Hematopoietic multipotent progenitor cell treated with erythropoietin and hydrocortisone succinate and interleukin-3 and kit ligand, for 17 days (in vitro differentiated cells): ENCODE measurements at places on chromosomes 11 and 22.

DNA sequence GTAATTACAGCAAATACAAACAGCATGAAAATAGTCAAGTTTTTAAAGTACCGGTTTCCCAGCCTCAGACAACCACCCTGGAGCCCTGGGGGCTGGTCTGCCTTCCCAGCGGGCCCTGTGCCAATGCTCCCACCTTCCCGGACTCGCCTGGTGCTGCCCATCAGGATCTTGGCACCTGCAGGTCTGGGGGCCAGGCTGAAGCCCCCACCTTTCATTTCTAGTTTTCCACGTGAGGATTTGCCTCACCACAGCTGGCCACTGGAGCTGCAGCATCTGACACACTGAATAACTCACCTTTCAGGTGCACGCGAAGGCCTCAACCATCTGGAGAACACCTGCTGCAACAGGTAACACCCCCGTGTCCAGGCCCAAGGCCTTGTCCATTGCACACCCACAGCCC lies 108.7 kb upstream of the THY1 start:
- DNase-seq: no peak

DNA sequence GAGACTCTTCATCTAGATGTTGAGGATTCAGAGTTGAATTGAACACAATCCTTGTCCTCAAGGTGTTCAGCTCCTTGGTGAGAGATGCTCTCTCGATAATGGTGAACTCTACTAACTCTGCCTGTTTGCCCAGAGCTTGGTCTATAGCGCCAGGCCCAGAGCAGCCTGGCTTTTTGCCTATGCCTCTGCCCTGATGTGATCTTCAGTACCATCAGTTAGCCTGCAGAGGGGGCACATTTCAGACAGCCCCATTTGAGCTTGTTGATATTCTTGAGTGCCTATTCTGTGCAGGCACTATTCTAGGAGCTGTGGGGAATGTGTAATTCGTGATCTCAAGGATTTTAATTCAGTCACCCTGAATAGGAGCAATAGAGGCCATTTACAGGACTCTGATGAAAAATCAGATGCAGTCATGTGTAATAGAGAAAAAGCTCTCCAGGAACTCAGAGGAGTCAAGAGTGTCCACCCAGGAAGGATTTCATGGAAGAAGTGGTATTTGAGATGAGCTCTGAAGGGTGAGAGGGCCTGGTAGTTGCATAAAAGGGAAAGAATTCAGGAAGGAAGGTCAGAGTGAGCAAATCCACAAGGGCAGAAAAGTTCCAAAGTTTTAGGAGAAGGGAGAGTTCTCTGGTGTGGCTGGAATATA lies 19.3 kb downstream of the GTPBP1 start:
- DNase-seq: peak; percentile 63

GRCh38 chr11:32829157-32829679 lies 509 bp upstream of the PRRG4 start:
- DNase-seq: no peak

- no peak for DNase-seq
Observed at GRCh38 chr11:1540074-1540473, 32.0 kb downstream of the DUSP8 start.

DNA sequence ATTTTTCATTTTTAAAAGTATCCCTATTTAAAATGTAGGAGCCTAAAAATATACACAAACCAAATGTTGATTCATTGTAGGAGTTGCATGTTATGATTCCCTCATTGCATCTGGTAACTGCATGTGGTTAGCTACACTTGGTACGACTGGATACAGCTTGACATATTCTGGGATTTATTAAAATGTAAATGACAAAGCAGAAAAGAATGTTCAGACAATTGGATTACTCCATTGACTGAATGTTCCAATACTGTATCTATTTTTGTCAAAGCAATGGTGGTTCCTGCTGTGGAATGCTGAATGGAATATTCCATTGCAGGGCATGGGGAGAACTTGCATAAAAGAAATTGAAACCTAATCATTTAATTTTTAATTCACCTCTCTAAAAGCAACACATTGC lies 30.8 kb downstream of the BLID start:
- no peak for DNase-seq

DNA sequence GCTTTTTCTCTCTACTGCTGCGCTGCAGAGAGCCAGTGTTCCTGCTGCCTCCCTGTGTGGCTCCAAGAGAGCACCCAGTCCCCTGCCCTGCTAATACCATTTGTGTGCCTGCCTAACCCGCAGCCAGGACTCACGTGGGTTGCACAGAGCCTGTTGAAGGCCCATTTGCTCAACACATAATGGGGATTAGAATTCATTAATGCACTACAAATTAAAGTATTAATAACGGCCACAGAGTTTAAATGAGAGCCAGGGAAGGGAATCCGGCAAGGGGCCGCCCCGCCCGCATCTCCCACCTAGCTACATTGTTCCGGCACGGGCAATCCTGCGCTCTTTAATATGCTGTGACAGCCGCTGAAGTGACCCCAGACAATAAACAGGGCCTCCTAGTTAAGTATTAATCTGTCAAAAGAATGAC lies 211.3 kb downstream of the NXPE2 start:
- no peak for DNase-seq

- DNase-seq: no peak
Observed at GRCh38 chr11:109120341-109120740, 301.6 kb upstream of the C11orf87 start.

- no peak for DNase-seq
Observed at GRCh38 chr11:72602250-72602904, 71.8 kb downstream of the PDE2A start.

GRCh38 chr22:50445071-50445879 lies 29.6 kb downstream of the SBF1 start:
- no peak for DNase-seq

GRCh38 chr11:61743486-61744095 lies 8.8 kb upstream of the MYRF start:
- DNase-seq: no peak
